ENCODE measurements at places on chromosomes 2 and 18. TPM values are rescaled to one million over a fixed set of nuclear protein-coding genes. Genes with fewer than 3 reads are reported as not detected.

ABCA12 gene
- total RNA-seq, result not detected

DNA sequence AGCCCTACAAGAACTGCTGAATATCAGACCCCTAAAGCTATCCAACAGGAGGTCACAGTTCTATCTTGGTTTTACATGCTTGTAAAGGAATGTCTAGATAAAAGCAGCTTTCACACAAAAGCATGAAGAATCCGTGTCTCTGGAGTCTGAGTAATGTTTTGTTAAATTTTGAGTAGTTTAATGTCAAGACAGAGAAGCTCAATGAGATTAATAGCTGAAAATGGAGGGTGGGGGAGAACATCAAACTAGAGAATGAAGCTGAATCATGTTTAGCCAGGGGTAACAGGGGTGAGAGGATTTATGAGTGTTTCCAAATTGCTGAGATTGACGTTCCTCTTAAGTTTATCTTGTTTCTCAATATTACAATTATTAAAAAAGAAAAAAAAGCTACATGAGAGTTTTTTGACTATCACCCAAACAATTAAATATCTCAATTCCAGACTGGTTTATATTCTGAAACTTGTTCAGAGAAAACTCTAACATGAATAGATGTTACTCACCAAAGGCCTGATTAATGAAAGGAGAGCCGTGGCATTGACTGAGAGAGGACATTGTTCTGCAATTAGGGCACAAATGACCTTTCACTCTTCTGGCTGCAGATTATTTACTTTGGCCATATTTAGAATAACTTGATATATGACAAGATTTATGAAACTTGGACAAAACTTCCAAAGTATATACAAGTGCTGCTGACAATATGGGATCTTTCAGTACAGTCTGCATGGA is 266.4 kb upstream of the ETAA1 start:
- no peak for DNase-seq

DNA sequence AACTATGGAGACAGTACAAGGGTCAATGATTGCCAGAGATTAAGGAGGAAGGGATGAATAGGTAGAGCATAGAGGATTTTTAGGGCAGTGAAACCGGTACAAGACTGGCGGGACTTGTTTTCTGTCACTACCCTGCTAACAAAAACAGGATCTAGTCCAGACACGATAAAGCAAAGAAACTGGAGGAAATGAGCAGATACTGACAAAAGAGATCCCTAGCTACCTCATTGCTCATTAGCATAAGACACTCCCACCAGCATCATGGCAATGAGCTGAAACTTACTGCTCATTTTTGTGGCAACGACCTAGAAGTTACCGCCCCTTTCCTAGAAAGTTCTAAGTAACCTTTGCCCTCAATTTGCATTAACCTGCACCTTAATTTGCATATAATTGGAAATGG is 131.2 kb downstream of the ETAA1 start:
- DNase-seq, result no peak

- DNase-seq, result no peak
Observed at GRCh38 chr2:128457006-128457604, 138.4 kb upstream of the HS6ST1 start.

GRCh38 chr2:69125816-69126215 is 112.8 kb downstream of the ANTXR1 start:
- no peak for DNase-seq
